ENCODE measurements at places on chromosomes 5 and 9.

DNA sequence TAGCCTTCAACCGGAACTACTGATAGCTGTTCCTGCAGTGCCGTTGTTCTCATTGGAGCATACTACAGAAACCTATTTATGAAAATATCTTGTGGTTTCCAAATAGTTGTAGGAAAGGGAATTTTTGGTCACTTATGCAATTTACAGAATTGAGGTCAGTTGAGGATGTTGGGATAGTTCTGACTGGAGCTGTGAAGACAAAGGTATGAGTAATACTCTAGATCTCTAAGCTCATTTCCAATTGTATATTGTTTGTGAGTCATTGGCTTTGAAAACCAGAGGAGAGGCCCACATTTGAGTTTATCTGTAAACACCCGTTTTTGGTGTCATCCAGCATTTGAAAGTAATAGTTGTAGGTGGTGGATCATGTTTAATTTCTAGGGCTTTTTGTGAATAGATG is 561.3 kb upstream of the WWC1 start:
- ATAC-seq = no peak

DNA sequence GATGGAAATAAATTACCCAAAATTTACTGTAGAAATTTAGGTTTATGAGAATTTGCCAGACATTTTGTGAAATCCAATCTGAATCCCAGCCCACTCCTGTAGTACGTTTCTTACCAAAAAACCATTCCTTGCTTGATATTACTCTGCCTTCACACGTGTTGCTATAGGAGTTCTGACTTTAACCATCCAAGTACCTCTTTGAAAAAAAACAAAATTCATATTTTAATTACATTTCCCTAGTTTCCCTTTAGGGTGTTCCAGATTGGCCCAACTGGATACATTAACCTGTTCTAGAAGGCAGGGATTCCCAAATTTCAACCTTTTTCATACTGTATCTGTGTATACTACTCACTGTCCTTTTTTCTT is 1.4 kb upstream of the PJA2 start:
- ATAC-seq = no peak

- ATAC-seq = no peak
Observed at GRCh38 chr5:139646912-139647505, 1.1 kb upstream of the CXXC5 start.

DNA sequence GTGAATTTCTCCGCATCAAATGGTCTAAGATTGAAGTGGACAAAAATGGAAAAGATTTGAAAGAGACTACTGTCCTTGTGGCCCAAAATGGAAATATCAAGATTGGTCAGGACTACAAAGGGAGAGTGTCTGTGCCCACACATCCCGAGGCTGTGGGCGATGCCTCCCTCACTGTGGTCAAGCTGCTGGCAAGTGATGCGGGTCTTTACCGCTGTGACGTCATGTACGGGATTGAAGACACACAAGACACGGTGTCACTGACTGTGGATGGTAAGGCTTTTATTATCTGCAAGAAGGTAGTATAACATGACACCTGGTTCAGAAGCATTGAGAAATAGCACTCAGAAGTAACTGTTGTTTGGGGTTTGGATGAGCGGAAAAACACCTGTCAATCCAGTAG is 18.7 kb downstream of the VCAN start:
- no peak for ATAC-seq

GRCh38 chr5:167769846-167770413 is 521.5 kb upstream of the WWC1 start:
- ATAC-seq = no peak

DNA sequence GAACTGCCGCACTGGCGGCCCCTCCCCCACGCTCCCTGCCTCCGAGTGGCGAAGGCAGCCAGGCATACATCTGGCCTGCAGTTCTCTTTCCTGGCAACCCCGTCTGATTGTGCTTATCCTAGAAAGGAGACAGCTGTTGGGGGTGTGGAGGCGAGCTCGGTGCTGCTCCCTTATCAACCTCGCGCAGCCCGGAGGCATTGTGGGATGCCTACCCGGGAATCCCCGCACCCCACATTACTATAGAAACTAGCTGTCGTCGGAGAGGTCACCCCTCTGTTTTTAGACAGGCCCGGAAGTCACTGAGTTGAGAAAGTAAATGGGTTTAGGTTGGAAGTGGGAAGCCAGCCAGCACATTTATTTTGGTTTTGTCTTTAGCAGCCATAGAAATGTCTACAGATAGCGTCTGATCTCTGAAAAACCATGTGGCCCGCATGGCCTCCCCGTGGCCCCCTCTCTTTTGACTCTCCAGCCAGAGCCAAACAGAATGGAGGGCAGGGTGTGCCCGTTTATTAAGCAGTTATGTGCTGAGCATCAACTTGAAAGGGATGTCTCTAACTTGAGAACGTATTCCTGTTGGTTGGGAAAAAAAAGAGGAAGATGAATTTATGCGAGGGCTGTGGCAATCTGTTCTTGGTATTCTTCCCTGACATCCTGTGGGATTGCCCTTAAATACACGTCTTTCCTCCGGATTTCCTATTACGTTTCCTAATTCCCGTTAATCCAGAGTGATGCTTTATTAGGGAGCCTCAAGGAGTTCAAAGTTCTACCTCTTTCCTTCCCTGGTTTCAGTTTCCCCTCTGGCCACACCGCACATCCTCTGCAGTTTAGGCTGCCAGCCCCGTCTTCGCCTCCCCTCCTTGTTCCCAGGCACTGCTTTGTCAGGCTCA is 3.9 kb downstream of the STC2 start:
- no peak for ATAC-seq

- no peak for ATAC-seq
Observed at GRCh38 chr9:100690438-100690837, 112.6 kb downstream of the CAVIN4 start.

GRCh38 chr9:96215841-96216240 is 86.1 kb downstream of the HSD17B3 start:
- ATAC-seq = no peak

- no peak for ATAC-seq
Observed at GRCh38 chr9:89825669-89826068, 220.9 kb downstream of the GADD45G start.

- ATAC-seq = peak; percentile 80
Observed at GRCh38 chr5:140145818-140146522, 20.2 kb downstream of the IGIP start.

GRCh38 chr5:126954981-126955380 is 75.4 kb downstream of the MARCHF3 start:
- ATAC-seq = no peak

- no peak for ATAC-seq
Observed at GRCh38 chr5:172439785-172440477, 14.4 kb downstream of the SH3PXD2B start.

DNA sequence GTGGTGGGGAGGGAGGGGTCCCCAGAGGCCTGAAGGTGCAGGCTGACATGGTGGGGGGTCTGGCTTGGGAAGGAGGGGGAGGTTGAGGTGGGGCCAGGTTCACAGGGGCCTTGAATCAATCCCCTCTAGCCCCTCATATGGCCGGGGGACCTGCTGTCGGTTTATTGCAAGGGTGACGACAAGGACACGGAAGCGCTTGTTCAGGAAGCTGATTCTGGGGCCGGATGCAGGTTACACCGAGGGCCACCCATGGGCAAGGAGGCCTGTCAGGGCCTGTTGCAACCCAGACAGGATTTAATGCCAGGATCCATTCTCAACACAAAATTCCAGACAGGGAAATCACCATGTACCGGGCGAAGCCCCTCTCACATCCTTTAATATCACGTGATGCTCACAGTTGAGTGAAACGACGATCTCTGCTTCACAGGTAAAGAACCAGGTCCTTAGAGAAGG is 41.6 kb upstream of the SYNPO start:
- ATAC-seq = no peak

DNA sequence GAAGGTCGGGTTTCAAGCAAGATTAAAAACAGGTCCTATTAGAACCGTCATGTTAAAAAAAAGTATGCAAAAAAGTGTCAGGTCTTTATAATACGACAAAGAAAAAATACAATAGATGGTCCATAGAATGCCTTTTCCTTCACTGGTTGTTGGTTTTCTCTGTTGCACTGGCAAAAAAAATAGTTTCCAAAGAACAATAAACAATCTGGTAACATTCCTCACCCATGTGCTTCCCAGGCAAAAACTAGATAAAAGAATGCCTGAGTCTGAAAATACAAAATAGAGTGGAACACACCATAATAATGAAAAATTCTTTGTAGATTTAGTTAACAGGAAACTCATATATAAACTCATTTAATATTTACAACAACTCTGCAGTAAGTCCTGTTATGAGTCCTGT is 590.0 kb upstream of the DMAC1 start:
- ATAC-seq = no peak

DNA sequence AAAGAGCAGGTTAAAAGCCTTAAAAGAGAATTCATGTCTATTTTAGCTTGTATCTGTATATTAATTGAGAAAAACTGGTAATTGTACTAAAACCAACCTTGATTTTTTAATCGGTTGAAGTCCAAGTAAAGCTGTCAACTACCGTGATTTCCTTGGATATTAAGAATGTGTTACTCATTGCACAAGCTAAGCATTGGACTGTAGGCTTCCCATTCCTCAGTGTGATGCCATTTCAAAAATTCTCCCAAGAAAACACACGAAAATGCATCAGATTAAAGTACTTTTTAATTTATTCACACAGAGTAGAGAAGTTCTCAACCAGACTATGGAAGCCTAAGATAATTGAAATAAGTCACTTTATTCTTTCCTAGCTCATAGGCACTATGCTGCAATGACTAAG is 761.4 kb upstream of the TYRP1 start:
- ATAC-seq = no peak

DNA sequence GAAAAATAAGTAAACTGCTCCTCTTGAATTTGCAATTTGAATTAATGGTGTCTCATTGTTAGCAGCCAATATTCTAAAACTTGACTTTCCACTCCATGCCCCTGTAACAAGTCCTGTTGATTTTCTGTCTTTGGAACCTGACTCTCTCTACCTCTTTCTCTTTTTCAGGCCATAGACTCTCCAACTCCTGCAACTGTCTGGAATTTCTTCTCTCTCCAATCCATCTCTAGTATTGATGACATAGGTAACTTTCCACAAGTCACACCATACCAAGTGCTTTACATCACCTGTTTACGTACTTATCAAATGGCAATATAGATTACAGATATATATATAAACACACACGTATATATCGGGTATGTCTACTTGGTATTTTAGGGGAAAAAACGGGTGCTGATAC is 923 bp downstream of the C5orf34 start:
- ATAC-seq = no peak

DNA sequence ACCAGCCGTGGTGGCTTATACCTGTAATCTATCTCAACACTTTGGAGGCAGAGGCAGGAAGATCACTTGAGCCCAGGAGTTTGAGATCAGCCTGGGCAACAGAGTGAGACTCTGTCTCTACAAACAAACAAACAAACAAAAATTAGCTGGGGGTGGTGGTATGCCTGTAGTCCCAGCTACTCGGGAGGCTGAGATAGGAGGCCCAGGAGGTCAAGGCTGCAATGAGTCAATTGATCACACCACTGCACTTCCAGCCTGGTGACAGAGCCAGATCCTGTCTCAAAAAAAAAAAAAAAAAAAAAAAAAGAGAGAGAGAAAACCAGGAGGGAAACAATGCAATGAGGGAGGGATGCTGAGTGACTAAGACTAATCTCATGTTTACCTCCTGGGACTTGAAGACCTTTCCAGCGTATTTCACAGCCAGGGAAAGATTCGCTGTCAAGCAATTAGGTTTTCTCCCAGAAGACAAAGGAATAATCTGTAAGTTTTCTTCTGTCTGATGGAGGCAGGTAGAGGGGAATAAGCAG is 51.1 kb upstream of the MIER3 start:
- ATAC-seq = no peak

DNA sequence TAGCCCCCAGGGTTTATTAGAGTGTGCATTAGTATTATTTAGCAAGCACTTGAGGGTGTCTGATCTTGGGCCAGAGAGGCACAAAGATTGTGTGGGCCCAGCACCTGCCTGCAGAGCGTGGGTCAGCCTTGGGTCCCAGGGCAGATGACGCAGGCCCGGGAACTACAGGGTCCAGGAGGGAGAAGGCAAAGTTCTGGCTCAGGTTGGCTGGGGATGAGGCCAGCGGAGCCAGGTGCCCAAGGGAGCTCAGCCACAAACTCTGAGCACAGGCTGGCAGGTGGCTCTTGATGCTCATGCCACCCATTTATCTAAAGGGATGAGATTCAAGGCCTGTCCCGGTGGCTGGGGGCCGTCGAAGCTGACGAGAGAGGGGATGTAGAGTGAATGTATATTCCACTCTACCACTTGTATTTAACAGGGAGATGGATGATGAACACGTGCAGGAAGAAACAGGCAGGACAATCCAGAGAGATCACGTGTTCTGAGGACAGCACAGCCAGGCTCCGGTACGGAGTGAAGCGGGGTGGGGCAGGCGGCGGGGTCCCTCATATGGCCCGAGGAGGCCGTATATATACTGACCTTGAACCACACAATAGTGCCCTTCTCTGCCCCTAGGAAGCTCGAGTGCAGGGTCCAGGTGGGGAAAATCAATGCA is 818 bp upstream of the OBP2A start:
- no peak for ATAC-seq

GRCh38 chr5:40505031-40505430 is 174.7 kb upstream of the PTGER4 start:
- ATAC-seq = no peak

DNA sequence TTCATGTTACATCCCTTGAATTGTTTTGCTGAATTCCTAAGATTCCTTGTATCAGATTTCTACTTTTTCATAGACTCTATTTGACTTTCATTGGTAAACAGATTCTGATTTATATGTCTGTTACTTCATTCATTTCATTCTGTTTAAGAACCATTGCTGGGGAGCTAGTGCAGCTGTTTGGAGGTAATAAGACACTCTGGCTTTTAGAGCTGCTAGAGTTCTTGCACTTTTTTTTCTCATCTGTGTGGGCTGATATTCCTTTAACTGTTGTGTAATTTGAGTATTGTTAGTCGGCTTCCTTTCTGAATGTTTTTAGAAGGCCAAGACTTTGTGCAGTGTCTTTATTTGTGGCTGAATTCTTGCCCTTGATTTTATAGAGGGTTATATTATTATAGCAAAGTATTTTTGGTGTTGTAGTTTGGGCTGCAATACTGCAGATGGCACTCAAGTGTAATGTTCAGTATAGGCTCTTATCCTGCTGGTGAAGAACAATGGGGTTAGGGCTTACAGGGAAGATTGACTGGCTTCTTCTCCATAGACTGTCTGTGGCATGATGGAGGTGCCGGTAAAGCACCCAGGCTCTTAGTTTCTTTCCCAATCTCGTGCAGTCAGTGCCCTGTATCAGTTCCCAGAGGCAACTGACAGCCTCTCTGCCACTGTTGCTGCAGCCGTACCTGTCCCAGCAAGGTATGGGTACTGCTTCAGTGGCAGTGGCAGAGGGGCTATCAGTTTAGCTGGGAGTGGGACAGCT is 162.2 kb downstream of the OXCT1 start:
- no peak for ATAC-seq

GRCh38 chr9:84894859-84895258 is 225.3 kb downstream of the NTRK2 start:
- ATAC-seq = no peak

DNA sequence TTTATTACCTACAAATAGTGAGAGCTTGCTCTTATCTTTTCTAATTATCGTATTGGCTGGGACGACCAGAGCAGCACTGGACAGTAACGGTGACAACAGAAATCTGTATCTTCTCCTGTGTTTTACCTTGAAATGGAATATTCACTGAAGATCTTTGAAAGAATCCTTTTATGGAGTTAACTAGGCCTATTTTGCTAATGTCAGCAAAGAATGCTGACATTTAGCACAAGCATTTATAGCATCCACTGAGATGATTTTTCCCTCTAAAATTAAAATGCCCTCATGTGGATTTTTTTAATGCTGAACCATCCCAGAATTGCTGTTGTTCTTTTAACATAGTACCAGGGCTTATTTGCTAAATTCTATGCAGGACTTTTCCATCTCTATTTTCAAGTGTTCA is 59.4 kb downstream of the ROR2 start:
- ATAC-seq = no peak

GRCh38 chr9:18980189-18980588 is 52.8 kb downstream of the SAXO1 start:
- ATAC-seq = no peak
